ENCODE measurements at places on chromosomes 3 and 15.

DNA sequence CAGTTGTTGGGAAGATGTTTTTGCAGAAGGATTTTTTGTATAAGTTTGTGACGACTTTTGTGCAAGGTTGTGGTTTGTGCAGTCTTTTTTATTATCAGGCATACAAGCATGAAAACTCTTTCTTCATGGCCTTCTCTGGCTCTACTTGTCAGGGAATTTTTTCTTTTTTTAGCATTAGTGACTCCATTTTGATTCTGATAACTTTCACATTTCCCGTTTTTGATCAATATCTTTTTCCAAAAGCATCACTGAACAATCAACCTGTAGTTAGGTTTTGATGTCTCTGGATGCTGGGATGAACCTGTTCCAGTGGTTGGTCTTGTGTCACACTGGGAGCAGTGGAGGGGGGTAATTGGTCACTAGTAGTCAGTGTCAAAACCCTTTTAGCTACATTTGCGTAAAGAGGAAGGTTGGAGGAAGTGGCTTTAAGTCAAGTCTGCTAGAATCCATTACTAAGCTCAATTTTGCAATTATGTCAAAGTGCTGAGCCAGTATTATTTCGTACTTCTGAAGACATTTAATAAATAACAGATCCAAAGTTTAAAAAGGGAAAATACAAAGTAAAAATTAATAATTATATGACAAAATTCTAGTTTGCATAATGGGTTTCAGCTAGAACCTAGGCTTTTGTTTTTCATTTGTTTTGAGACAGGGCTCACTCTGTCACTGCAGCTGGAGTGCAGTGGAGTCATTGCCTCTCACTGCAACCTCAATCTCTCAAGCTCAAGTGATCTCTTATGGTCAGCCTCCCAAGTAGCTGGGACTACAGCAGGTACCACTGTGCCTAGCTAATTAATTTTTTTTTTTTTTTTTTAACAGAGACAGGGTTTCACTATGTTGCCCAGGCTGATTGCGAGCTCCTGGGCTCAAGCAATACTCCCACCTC is 18.8 kb upstream of the CFAP161 start:
- no peak for DNase-seq

DNA sequence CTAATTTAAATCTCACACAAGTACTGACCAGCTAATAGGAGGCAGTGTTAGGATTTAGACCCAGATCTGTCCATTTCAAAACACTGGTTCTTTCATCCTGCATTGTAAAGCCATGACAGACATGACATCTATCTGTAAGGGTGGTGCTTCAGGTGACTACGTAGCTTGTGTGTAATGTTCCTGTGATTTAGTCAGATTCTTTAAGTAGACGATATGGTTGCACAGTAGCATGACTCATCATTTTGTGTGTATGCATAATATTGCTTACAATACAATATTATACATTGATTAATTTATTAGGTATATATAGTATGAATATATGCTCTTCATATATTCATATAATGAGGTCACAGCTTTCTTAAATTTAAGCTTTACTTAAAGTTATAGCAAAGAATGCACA is 628.5 kb downstream of the GRM7 start:
- DNase-seq = no peak

DNA sequence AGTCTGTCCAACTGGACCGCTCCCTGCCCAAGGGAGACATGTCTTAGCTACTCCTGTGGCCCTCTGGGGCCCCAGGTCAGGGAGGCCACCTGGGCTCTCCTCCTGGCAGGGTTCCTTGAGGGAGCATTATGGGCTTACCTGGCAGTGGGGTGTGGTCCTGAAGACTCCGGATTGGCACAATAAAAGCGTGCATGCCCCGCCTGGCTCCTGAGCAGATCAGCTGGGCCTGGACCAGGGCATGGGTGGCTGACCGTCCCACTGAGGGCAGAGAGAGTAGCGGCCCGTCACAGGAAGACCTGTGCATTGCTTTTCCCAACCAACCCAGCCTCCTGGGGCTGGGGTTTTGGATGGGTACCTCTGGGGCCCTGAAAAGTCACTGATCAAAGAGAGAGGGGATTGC is 5.4 kb downstream of the ACOX2 start:
- DNase-seq = no peak

DNA sequence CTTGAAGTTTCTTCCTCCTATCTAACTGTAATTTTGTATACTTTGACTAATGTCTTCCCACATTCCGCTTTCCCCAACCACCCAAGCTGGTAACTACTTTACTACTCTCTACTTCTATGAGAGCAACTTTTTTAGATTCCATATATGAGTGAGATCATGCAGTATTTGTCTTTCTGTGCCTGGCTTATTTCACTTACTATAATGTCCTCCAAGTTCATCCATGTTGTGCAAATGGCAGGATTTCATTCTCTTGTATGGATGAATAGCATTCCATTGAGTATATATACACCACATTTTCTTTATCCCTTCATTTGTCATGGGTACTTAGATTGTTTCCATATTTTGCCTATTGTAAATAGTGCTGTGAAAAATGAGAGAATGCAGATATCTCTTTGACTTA is 78.5 kb upstream of the CCNL1 start:
- DNase-seq = no peak

DNA sequence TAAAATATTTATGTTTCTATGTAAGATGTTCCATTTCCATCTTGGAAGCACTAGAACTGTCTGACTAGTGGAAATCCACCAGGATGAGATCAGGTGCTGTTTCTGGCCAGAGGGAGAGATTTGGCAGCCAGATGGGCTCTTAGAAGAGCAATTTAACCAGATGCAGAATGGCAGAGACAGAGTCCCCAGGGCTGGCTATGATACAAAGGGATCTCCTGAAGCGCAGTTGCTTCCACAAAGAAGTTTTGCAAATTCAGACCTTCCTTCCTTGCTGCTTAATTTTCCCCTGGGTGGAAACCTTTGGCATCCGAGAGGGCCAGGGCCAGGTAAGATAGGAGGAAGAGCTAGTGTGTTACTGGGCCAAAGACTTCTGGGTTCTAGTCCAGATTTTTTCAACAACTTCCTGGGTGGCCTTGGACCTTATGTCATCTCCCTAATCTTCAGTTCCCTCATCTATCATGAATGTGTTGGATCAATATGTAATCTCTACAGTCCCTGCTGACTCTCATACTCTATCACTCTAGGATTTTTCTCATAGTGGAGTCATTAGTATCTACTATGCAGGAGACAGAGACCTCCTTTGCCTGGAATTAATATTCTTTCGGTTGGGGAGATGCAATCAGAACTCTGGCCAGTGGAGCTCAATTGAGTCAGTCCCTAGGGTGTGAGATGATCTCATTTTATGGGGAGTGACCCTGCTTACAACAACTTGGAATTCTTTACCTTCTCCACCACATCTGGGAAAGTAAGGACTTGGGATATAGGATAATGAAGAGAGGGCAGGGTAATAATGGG is 41.1 kb upstream of the NDUFB4 start:
- DNase-seq = no peak
